Activated CD8-positive, alpha-beta memory T cell treated with anti-CD3 and anti-CD28 coated beads for 4 hours (primary cell): ENCODE measurements at places on chromosomes 3 and 15.

DNA sequence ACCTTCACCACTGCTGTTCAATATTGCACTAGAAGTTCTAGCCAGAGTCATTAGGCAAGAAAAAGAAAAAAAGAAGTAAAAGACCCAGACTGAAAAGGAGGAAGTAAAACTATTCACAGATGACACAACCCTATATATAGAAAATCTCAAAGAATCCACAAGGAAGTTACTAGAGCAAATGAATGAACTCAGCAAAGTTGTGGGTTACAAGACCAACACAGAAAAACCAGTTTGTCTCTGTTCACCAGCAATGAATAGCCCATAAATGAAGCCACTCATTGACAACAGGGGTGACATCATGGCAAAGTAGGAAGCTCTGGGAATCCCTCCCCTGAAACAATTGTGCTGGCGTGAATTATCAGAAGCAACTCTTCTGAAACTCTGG, 4.6 kb downstream of the CFAP100 start:
- DNase-seq = no peak

- DNase-seq = no peak
Measured at GRCh38 chr3:36447061-36447460, 66.8 kb downstream of the STAC start.

- no peak for DNase-seq
Measured at GRCh38 chr15:91132079-91132478, 32.0 kb downstream of the SV2B start.

- DNase-seq = no peak
Measured at GRCh38 chr3:10272977-10273376, 19.8 kb downstream of the GHRL start.

GRCh38 chr3:49132437-49133225, at the start of gene LAMB2:
LAMB2 (minus strand) TSS chr3:49133050; CDS start chr3:49132867, 183 bp downstream.
- DNase-seq = no peak

GRCh38 chr3:164406281-164406680, 672.0 kb downstream of the SI start:
- DNase-seq = no peak

- no peak for DNase-seq
Measured at GRCh38 chr3:30273304-30274072, 332.9 kb upstream of the TGFBR2 start.
